ENCODE measurements at places on chromosomes 12 and 14.

- DNase-seq: no peak
Measured at GRCh38 chr12:52832985-52833905, 866 bp downstream of the KRT79 start.

DNA sequence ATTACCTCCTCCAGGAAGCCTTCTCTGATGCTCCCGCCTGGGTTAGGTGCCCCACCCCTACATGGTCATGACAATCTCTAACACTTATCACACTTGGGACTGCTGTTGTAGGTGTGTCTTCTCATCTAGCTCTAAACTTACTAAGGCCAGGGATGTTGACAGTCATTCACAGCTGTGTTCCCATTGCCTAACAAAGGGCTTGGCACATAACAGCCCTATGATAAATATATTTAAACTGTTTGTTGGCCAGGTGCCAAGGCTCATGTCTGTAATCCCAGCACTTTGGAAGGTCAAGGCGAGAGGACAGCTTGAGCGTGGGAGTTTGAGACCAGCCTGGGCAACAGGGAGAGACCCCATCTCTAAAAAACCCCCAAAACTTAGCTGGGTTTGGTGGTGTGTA, 98.8 kb upstream of the RGS6 start:
- DNase-seq: no peak

GRCh38 chr14:69351385-69351784, 46.7 kb downstream of the ERH start:
- no peak for DNase-seq

- peak; percentile 59 for DNase-seq
Measured at GRCh38 chr14:76917158-76917596, 91.0 kb downstream of the LRRC74A start.

DNA sequence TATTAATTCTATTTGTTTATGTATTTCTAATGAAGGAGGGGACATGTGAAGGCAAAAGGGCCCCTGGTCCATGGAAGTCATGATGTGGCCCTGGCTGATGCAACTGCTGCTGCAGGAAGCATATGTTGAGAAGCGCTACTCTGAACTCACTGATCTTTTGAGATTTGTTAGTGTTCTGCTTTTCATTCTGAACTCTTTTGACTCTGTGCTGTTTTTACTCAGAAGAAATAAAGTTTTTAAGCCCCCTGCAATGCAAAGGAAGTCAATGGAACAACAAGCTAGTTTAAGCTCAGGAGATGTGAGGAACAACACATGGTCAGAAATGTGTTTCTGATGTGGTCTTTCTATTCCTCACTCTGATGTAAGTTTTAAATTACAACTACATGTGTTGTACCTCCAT, 88.9 kb upstream of the BTG1 start:
- DNase-seq: no peak

DNA sequence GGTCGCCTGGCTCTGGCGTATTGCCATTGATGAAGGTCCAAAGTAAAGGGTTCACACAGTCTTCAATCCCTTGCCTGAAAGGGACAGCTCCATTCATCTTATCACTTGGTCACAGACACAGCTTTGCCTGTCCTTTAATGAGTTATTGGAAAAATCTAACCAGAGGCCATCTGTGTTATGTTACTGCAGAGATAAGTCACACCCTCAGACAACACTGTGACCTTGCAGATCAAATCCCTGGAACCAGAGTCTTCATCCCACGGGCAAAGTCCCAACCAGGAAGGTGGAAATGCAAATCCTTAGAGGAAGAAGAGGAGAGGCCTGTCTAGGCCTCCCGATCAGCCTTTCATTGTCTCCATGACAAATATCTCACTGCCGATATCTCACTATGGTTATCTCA, 68.3 kb upstream of the SCN8A start:
- DNase-seq: no peak

- DNase-seq: no peak
Measured at GRCh38 chr12:42407306-42407705, 81.3 kb downstream of the PPHLN1 start.

DNA sequence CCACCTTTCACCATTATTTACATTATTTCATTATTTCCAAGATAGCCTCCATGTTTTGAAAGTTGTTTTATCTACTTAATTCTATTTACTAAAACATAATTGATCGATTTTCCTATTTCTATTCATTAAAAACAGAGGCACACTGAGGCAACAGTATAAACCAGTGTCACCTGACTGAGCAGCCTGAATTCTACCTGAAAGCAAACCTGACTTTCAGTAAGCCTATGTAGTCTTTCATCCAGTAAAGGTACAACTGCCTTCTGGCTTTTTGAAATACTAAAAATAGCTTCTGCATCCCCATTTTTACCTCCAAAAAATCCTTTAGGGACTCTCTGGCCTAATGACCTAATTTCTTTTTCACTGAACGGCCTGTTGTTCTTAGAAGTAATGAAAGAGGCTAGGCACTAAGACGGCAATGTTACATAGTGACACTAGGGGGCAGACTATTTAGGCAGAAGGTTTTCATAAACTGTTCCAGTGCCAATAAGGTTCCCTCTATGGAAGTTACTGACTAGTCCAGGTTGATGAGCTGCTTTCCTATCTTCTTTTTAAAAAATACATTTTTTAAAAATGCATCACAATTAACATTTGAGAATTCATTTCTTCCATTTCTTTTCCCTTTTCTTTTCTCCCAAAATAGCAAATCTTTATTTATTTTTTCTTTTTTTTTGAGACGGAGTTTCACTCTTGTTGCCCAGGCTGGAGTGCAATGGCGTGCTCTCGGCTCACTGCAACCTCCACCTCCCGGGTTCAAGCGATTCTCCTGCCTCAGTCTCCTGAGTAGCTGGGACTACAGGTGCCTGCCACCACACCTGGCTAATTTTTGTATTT, 17.5 kb downstream of the ANAPC5 start:
- peak; percentile 10 for DNase-seq

DNA sequence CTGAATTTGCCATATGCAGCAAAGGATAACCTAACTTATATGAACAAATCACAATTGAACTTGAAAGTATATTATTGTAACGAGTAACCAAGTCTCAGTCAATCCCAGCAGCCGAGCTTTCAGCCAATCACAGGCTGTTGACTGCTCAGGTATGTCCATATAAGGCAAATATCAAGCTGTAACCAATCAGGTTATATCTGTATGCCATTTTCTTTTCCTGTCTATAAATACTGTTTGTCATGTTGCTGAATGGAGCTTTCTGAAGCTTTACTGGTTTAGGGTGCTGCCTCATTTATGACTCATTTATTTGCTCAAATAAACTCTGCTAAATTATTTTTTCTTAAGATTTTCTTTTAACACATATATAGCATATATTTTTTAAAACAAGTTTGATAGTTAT, 1059.5 kb downstream of the GALC start:
- no peak for DNase-seq

GRCh38 chr12:90741611-90742010, 213.4 kb downstream of the CCER1 start:
- DNase-seq: no peak

GRCh38 chr12:78888568-78888967, 24.0 kb downstream of the SYT1 start:
- no peak for DNase-seq

DNA sequence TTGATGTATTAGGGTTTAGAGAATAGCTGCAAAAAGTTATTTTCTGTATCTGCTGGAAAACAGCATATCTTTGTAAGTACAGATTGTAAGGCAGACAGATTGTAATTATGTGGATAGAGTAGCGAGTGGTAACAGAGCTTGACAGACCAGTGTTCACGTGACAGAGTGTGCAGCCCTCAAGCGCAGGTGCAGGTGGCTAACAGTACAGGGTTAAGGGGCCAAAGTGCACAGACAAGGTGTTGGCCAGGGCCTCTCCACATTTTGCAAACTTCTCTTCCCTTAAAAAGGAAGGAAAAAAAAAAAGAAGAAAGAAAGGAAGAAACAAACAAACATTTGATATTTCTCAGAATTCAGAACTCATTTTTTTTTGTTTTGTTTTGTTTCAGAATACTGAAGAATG, 25.2 kb upstream of the KLHL42 start:
- no peak for DNase-seq

DNA sequence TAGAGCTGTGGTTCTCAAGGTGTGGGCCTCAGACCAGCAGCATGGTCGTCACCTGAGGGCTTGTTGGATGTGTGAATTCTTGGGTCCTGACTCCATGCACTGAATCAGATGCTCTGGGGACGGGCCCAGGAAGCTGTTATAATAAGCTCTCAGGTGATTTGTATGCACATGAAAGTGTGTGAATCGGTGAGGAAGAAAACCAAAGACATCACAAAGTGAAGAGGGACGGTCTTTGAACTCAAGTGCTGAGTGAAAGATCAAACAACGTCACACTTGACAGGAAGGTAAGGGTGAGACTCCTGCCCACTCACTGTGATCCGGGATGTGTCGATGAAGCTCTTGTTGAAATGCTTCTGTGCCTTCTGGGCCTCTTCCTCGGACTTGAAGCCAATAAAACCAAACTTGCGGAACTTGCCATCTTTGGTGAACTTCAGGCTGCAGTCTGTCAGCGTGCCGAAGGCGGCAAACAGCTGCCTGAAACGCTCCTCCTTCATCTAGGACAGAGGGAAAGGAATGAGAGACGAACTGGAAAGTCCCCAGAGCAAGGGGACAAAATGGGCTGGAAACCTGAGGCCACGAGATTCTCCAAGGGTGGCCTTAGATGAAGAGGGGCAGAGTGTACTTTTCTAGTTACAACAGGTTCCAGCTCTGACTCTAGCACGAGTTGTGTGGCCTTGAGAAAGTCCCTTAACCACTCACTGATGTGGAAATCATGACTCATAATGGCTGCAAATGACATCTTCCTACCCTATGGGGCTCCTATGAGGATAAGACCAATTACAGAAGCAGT, 4.0 kb downstream of the RBM19 start:
- DNase-seq: no peak

DNA sequence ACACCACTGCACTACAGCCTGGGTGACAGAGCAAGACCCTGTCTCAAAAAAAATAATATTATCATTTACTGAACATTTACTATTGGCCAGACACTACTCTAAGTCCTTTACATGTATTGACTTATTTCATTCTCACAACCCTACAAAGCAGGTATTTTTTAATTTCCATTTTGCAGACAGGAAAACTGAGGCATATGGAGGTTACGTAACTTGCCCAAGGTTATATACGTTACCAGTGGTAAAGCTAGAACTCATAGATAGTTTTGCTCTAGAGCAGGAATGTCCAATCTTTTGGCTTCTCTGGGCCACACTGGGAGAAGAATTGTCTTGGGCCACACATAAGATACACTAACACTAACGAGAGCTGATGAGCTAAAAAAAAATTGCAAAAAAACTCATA, 5.7 kb downstream of the L3HYPDH start:
- no peak for DNase-seq

DNA sequence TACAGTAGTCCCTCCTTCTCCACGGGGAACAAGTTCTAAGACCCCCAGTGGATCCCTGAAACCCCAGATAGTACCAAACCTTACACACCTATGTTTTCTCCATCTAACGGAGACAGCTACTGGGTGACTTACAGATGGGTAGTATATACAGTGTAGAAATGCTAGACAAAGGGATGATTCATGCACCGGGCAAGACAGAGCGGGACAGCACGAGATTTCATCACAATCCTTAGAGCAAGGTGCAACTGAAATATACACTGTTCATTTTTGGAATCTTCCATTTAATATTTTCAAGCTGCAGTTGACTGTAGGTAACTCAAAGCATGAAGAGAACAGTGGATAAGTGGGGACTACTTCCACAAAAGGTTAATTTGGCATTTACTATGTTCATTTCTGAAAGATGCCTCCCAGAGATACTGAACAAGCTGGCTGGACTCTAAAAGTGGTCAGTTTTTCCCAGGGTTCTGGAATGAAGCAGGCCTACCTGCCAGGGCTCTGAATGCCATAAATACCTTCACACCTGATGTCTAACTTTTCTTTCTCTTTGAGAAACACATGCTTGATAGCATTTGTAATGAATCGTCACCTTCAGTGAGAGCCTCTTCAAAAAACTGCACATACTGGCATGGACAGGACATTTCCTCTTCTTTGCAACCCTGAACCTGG, 127.7 kb upstream of the FOXN3 start:
- DNase-seq: no peak

DNA sequence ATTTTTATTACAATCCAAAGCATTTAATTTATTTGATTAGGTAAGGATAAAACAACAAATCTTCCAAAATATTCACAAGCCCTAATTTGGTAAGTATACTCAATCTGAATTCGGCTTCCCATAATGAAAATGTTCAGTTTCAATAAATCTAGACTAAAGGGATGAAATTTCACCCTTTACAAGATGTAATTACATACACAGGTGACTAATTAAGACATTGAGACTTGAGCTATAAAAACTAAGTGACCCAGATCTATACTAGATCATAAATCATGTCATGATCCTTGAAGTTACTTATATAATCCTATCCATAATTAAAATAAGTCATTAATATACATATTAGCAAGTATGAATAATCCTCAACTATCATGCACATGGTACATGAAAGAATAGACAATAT, 36.6 kb downstream of the LRP6 start:
- DNase-seq: no peak

- no peak for DNase-seq
Measured at GRCh38 chr14:53149668-53150316, 3.3 kb downstream of the DDHD1 start.

DNA sequence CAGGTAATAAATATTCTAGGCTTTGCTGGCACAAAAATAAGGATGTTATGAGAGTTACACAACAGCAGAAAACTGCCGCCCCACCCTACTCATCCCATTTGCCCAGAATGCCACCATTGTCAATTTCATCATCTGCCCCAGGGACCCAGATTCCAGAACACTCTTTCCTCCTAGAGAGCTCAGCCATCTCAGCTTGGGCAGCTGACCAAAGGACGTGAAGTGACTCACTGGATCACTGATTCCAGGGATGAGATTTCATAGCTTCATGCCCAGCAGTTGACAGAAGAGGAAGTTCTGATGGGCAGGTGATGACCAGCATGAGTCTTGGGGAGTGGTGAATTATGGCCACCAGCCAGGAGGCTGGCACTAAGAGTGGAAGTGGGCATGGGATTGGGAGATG, 450.3 kb downstream of the RMST start:
- DNase-seq: no peak

DNA sequence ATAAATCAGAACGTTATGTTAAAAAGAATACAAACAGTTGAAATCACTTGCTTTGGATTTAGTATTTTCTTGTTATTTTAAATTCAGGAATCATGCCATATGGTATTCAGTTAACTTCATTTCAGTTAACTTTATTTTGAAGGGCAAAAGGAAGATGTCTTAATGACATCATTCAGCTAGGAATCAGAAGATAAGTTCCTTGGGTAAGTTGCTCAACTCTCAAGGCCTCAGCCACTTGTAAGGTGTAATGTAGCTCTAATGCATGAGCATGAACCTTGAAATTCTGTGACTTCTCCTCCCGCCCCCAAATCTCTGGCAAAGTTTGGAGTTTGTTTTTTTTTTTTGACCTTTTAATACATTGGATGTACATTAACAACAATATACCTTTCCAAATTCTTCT, 42.6 kb downstream of the FRS2 start:
- no peak for DNase-seq

GRCh38 chr14:86796221-86797074, 1196.5 kb downstream of the GALC start:
- no peak for DNase-seq
